NCI-H1436 treated with DMSO at 0.1 percent for 48 hours (cell line): ENCODE measurements at places on chromosomes 1 and 21.

DNA sequence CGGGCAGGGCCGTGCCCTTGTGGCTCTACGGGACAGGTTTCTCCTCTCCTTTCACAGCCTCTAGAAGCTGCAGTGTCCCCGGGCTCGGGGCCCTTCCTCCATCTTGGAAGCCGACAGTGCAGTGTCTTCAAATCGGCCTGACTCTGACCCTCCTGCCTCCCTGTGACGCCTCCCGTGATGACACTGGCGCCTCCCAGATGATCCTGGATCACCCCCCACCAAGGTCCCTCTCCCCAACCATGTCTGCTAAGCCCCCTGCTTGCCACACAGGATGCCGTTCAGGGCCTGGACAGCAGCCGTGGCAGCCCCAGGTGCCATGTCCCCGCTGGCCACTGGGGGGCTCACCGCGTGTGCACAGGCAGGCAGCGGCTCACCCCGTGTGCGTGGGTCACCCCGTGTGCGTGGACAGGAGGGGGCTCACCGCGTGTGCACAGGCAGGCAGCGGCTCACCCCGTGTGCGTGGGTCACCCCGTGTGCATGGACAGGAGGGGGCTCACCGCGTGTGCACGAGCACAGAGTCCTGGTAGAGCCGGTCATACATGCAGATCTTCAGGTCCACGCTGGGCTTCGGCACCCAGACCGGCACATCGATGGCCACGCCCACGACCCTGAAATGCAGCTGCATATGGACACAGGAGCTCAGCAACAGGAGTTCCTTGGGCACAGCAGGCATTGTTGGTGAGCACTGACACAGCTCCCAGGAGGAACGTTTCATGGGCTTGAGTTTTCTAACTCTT is 24.9 kb upstream of the TMEM52 start:
- no peak for DNase-seq

DNA sequence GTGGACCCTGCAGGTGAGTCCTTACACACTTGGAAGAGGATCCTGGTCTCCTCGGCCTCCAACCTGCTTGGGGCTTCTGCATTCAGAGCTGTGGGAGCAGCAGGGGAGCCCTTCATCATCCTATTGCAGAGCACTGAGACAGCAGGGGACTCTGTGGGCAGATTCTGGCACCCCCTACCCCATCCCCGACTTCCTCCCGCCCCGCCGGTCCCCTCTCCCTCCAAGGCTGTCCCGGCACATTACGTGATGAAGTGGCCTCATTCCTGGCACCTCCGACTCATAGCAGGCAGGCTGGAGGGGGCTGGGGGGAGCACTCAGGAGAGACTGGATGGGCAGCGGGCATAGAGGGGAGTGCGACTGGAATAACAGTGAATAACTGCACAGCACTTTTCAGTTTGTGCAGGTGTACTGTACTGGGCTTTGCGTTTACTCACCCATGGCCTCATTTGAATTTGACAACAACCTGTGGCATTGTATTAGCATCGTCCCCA is 394.1 kb downstream of the MATN1 start:
- DNase-seq: no peak

DNA sequence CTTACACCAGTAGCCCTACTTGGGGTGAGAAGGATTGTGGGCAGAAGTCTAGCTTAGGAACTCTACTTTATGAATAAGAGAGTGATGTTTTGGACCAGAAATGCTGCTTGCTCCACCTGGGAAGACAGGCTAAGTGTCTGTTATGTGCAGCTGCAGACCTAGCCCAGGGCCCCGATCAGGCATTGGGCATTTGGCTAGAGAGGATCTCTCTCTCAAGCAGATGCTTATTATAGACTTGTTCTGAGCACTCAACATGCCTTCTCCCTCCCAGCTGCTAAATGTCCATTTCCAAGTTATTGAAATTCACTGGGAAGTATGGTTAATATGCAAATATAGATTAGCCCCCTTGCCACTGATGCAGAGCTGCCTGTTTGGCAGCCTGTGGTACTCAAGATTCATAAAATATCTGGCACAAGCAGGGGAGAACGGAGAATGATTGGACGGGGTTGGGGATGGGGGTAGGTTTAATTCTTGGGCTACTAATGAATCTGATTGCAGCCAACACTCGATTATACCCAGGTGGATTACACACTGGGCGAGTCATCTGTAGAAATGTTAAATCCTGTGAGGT is 115.9 kb downstream of the KCND3 start:
- DNase-seq: no peak

GRCh38 chr1:159436469-159436868 is 3.1 kb upstream of the OR10J1 start:
- no peak for DNase-seq

GRCh38 chr1:52913537-52913936 is 8.0 kb downstream of the ECHDC2 start:
- no peak for DNase-seq

DNA sequence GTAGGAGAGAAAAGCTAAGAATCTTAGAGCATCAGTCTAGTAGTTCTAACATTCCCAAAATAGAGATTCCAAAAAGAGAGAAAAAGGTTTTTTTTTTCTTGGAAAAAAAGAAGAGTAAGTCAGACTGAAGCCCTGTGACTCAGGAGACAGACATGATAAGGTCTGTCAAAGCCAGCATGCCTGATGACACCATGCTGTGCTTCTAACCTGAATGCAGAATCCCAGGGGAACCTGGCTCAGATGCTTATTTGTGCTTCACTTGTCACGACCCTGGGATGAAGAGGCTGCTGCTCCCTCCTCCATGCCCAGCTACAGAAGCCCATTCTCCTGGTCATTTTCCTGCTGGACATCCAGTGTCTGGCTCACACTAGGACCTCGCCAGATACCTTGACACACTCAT is 44.3 kb downstream of the ERICH3 start:
- no peak for DNase-seq

DNA sequence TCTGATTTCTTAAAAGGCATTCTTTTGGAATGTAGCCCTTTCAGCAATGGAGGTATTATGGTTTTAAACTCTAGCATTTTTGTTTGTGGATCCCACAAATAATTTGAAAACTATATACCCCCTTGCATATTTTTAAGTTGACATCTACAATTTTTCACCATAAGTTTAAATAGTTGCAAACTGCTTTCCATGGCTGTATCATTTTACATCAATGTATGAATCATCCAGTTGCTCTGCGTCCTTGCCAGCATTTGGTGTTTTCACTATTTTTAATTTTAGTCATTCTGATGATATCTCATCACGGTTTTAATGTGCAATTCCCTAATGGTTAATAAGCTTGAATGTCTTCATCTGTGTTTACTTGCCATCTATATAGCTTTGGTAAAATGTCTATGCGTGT is 20.7 kb downstream of the DIPK1A start:
- DNase-seq: no peak

DNA sequence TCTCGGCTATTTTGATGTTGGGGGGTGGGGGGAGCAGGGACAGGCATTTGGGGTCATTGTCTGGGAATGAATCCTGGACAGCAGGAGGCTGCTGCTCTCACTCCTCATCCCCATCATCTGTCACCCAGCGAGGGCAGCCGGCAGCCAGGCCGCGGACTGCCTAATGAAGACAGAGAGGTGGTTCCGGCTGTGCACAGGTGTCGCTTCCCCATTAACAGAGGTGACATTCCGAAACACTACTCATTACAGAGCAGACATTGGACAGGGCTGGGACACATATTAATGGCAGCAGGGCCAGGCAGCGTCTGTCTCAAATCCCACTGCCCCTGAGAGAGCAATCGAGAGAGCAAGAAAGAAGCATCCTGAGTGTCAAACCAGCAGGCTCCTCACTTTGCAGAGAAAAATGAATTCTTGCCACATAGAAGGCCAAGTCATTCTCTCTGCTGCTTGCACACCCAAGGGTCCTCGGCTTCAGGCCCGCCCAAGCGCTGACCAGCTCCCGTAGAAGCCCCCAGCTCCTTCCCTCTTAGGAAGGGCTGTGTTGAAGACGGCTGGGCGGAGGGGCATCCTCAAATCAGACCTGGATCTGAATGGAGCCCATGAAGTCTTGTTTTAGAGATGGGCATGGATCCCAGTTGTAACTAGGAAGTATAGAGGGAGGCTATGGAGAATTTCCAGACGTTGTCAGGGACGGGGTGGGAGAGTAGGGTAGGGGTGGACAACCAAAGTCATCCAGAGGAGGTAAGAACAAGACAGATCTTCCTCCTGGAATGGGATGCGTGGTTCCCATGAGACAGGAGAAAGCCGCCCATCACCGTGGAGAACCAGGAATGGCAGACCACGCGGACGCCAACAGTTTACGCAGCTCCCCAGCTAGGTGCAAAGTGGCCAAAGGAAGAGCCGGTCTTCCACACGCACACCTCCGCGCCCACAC is 8.2 kb upstream of the LEMD1 start:
- no peak for DNase-seq

DNA sequence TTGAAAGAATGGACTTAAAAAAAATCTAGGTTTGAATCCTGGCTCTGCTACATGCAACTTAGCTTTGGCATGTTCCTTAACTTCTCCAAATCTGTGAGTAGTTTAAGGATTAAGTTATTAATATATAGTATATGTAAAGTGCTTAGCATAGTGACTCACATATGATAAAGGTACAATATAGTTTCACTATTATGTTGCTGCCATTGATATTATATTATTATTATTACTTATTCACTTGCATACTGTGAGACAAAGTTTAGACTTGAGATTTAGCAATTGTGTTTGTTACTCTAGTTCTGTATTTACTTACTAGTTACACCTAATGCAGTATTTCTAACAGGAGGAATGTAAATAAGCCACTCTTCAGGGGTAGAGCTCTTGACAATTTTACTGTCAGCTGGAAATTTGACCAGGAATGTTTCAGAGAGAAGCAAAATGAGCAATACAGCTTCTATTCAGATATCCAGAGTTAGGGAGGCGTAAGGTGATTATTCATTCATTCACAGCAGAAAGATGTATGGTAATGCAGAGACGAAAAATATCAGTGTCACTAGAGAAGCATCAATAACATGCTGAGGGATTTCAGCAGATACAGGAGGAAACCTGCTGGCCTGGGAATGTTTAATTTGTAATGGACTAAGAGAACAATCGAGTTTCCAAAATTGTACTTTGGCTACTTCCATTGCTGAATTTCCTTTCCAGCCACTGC is 25.5 kb downstream of the RGS7 start:
- no peak for DNase-seq

GRCh38 chr21:15241997-15242736 is 177.4 kb upstream of the NRIP1 start:
- no peak for DNase-seq

DNA sequence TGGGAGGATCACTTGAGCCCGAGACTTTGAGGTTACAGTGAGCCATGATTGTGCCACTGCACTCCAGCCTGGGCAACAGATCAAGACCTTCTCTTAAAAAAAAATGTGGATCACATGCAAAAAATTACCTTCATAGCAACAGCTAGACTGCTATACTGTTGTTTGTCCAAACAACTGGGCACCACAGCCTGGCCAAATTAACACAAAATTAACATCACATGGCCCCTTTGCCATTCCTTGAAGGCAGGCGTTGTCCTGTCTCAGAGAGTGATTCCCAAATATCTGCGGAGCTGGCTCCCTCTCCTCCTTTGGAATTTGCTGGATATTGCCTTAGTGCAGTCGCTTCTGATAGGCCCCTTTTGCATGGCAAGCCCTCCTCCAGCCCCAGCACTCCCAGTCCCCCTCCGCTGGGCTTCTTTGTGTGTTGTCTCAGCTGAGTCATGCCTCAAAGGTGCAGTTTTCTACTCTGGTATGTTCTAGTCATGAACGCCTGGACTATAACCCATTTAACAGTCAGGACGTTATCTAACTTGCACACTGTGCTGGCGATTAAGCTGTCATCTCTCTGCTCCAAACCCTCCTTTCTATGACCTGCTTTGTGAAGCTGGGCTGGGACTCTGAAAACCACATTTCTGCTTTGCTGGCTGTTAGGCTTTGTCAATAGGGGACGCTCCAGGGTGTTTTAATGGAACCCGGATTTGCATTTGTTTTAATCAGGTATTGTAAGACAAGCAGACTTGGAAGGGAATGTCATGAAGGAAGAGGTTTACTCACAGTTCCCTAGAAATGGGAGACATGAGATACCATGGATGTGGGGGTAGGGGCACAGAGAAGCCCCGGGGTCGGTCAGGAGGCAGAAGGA is 20.1 kb upstream of the HPCAL4 start:
- DNase-seq: no peak

GRCh38 chr1:84940481-84940880 is 47.5 kb upstream of the LPAR3 start:
- DNase-seq: no peak

DNA sequence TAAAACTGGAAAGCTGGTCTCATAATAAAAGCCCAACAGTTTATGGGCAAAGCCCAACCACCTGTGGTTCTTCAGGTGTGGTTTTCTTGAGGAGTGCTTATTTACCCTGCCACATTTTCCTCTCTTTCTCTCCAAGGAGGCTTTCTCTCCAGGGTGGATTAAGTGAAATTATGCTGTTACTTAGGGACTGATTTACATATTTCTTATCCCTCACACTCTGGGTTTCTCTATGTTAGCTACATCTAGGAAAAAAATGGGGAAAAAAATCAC is 4.8 kb downstream of the TBX19 start:
- DNase-seq: no peak

DNA sequence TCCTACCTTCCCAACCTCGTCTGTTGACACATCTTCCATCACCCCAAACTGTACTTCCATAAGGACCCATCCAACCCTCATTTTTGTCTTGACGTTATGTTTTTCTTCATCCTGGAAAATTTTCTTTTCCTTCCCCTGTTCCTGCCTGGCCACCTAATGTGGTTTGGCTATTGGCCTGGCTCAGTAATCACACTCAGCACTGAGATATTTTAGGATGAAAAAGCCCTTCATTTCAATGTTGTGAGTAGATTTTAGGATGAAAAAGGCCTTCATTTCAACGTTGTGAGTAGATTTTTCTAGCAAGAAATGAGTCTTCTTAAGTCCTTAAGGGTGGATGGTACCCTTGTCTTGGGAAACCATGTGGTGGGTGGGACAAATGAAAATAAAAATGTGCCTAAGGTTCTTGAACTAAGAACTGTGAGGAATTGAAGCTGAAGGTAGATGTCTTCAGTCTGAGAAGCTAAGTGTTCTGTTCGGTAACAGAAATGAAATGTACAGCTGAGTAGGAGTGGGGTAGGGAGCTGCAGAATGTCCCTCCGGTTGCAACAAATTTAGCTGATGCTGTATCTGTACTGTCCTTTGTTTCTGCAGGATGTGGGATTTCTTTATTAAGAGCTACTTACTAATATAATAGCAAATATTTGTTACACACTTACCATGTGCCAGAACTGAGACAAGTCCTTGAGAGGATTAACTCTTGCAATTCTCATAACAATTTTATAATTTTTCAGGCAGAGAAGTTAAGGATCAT is 36.1 kb downstream of the DNTTIP2 start:
- DNase-seq: no peak

DNA sequence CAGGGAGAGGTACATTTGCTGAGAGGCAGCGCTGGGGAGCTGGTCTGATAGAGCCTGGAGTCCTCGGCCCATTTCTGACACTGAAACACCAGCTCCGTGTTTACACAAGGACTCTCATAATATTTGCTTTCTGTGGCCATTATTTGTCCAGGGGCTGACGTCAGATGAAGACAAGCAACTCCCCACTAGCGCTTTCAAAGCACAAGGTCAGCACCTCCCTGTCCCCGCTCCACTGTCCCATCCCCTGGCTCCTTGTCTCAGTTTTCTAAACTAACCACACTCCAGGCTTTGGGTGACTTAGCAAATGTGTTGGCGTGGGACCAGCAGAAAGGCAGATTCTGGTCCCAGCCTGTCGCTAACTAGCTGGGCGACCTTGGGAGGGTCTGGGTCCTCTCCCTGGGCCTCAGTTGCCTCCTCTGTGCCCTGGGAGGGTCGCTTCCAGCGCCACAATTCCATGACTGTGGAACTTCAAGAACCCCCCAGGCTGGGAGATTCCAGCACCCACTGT is 37.4 kb upstream of the ZBTB40 start:
- no peak for DNase-seq
